Naive thymus-derived CD8-positive, alpha-beta T cell (primary cell): ENCODE measurements at places on chromosomes 6 and 20.
A peak's percentile ranks its signal among the peaks of the same experiment; 100 is the strongest.

GRCh38 chr20:39627765-39628164 is 665.6 kb downstream of the DHX35 start:
- H3K4me3 ChIP-seq = no peak overlapping the region
- no peaks in the 10 kb centered on the region for H3K36me3 ChIP-seq
- peaks cover 8% of the 10 kb centered on the region for H3K27me3 ChIP-seq
- no peak for DNase-seq
- H3K27ac ChIP-seq = no peak overlapping the region

DNA sequence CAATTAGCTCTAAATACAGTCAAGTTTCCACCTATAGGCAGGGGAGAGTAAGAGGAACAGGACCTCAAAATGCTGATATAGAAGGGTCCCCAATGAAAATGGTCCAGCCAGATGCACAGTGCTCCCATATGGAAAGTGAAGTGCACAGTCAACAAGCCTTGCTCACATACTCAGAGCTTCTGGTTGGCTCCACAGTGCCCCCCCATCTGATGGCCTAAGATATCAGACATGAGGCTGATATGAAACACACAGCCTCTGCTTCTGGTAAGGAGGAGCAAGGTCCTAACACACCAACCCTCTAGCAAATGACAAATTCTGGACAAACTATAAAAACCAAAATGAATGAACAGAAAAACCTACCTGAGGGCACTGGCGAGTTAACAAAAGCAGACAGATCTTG is 111.4 kb upstream of the EMILIN3 start:
- H3K4me1 ChIP-seq = peaks cover 29% of the 10 kb centered on the region
- no peaks in the 10 kb centered on the region for H3K27me3 ChIP-seq
- H3K27ac ChIP-seq = peak overlapping the region; percentile 21
- DNase-seq = no peak

DNA sequence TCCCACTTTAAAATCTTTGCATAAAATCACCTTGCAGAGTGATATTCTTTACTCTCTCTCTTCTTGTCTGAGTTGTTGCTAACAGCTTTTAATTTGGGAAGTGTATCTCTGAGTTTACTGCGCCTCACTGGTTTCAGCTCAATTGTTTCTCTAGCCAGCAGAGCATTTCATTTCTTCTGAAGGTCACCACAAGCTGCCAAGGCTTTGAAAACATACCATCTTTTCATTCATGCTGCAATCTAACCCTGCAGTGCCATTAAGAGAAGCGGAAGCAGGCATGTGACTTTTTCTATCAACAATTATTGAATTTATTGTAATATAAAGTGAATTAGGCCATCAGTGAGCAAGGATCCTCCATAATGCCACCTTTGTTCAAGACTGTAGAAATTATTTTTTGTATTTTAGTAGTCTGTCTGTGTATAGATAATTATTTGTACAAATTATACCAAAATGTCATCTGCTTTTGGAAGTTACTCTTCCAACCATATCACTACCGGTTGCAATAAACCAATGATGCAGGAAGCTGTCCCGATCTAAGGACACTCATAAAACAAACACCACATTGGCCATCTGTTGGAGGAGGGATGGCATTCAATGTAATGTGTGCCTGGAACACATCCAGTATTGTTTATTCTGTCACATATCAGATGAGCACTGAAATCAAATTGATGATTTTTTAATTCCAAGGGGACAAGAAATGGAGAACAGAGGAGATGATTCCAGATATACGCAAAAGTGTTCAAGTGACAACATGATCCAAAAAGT is 26.8 kb downstream of the HS3ST5 start:
- H3K4me3 ChIP-seq = no peak overlapping the region
- H3K4me1 ChIP-seq = no peaks in the 10 kb centered on the region
- H3K36me3 ChIP-seq = no peaks in the 10 kb centered on the region
- H3K27me3 ChIP-seq = peaks cover 1% of the 10 kb centered on the region
- DNase-seq = no peak

GRCh38 chr6:44051515-44051914 is 75.7 kb downstream of the MRPL14 start:
- H3K27me3 ChIP-seq = peaks cover 16% of the 10 kb centered on the region
- H3K4me1 ChIP-seq = no peaks in the 10 kb centered on the region
- H3K36me3 ChIP-seq = no peaks in the 10 kb centered on the region
- H3K4me3 ChIP-seq = no peak overlapping the region
- DNase-seq = no peak

DNA sequence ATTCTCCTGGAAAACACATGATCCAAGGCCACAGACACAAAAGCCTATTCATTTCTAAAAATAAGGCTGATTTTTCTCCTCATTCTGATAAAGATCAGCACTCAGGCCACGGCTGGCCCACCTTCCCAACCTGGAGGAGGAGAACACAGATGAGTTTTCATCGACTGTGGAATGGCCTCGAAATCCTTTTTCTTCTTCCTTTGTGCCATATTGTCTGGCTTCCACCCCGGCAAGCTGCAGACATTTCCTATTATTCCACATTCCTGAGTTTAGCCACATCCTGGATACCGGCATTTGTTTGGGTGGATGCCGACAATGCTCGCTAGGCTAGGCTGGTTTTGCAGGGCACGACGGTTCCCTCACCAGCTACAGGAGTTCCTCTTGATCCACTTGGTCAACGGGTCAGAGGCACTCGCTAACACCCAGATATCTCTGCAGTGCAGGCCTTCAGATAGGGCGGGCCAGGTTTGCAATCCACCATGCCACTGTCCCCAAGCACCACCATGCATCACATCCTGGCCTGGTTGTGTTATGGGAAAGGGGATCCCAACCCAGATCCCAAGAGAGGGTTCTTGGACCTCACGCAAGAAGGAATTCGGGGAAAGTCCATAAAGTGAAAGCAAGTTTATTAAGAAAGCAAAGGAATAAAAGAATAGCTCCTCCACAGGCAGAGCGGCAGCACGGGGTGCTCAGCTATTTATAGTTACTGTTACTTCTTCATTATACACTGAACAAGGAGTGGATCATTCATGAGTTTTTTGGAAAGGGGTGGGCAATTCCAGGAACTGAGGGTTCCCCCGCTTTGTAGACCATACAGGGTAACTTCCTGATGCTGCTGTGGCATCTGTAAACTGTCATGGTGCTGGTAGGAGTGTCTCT is 4.2 kb upstream of the CTSZ start:
- peaks cover 39% of the 10 kb centered on the region for H3K4me1 ChIP-seq
- H3K36me3 ChIP-seq = no peaks in the 10 kb centered on the region
- H3K27ac ChIP-seq = no peak overlapping the region
- H3K4me3 ChIP-seq = no peak overlapping the region
- no peak for DNase-seq
- H3K27me3 ChIP-seq = no peaks in the 10 kb centered on the region

DNA sequence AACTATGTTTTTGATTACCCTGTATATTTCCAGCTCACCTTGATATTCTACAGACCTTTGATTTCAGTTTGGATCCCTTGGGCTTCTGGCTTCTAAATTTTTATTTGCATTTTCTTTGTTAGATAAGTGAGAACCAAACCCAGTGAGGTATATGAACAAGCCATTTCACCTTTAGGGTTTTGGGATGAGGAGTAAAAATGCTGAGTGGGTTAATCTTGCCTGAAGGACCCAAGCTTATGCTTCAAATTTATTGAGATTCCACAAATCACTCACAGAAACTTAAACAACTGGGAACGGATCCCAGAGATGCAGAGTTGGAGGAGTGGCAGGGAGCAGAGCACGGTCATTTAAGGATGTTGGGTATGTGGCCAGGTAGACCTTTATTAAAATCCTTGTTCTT is 263.3 kb upstream of the BMP2 start:
- no peak overlapping the region for H3K4me3 ChIP-seq
- H3K27ac ChIP-seq = no peak overlapping the region
- H3K36me3 ChIP-seq = no peaks in the 10 kb centered on the region
- H3K4me1 ChIP-seq = no peaks in the 10 kb centered on the region

DNA sequence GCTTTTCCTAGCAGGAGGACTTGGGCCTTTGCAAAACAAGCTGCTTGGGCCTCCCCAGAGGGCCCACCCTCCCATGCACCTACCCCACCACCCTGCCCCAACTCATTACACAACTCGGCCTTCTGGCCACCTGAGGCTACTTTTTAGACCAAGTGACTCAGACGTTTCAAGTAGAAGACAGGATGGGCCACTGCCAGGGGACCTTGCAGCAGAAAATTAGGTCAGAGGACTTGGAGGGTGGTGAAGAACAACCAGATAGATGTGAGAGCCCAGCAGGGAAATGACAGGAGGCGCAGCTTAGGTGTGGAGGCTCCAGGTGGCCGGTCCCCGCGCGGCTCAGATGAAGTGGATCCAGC is 1.4 kb downstream of the PPP1R3D start:
- H3K36me3 ChIP-seq = peaks cover 2% of the 10 kb centered on the region
- peak overlapping the region; percentile 80 for H3K4me3 ChIP-seq
- no peak for DNase-seq
- H3K27ac ChIP-seq = peak overlapping the region; percentile 76

DNA sequence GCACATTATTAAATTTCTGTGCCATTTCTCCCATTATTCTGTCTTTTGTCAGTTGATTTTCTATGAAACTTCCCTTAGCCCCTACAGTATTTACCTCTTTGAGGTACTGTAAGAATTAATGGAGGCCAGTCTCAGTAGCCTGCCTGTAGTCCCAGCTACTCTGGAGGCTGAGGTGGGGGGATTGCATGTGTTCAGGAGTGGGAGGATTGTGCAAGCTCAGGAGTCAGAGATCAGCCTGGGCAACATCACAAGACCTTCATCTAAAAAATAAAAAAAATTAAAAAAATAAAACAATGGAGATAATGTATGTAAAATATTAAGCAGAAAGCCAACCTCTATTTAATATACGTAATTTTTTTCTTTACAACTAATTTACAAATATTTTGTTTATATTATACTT is 77.8 kb downstream of the OR2B2 start:
- H3K36me3 ChIP-seq = no peaks in the 10 kb centered on the region
- peaks cover 48% of the 10 kb centered on the region for H3K4me1 ChIP-seq
- peak overlapping the region; percentile 14 for H3K27ac ChIP-seq
- no peak for DNase-seq
- H3K4me3 ChIP-seq = no peak overlapping the region
- H3K27me3 ChIP-seq = no peaks in the 10 kb centered on the region

DNA sequence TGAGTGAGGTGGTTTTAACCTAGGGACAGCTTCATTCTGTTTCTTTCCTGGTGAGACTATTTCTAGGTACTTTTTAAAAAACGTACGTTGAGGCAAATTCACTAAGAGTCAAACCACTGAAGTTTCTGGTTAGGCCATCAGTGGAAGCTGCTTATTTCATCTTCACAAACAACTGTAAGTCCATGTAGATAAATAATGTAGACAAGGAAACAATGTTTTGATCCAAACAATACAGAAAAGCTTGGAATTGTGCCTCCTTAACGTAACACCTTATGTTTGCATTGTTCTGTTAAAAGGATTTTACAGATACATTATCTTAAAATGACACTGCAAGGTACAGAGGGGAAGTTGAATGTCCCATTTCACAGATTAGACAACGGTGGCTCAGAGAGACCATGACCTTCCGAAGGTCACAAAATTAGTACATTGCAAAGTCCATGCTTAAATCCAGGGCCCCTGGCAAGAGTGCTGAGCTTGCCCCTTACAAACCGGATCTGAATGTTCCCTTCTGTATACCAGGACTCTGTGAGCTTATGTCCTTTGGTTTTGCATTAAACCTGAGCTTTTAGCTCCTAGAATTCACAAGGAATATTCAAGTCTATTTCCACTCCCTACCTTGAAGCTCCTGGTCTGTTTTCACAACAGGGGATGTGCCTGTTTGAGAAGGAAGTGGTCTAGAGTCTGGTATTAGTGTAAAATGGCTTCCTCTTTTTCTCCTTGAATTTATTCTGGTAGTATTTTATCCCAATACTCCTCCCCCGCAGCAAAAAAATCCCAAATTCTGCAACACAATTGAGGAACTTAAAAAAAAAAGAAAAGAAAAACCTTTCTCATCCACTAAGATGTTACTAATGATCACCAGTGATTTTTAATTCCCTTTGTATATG is 28.9 kb upstream of the ZNF217 start:
- peak overlapping the region; percentile 80 for H3K4me3 ChIP-seq
- peaks cover 12% of the 10 kb centered on the region for H3K4me1 ChIP-seq
- no peaks in the 10 kb centered on the region for H3K27me3 ChIP-seq

GRCh38 chr6:90184334-90185298 is 112.0 kb downstream of the BACH2 start:
- H3K36me3 ChIP-seq = no peaks in the 10 kb centered on the region
- H3K4me3 ChIP-seq = peak overlapping the region; percentile 68
- H3K4me1 ChIP-seq = peaks cover 76% of the 10 kb centered on the region
- no peaks in the 10 kb centered on the region for H3K27me3 ChIP-seq

- no peaks in the 10 kb centered on the region for H3K27me3 ChIP-seq
- no peak for DNase-seq
- peaks cover 11% of the 10 kb centered on the region for H3K4me1 ChIP-seq
- peak overlapping the region; percentile 28 for H3K27ac ChIP-seq
- peak overlapping the region; percentile 11 for H3K4me3 ChIP-seq
These were observed 330.0 kb downstream of the ZFAND3 start for GRCh38 chr6:38149531-38149930.

DNA sequence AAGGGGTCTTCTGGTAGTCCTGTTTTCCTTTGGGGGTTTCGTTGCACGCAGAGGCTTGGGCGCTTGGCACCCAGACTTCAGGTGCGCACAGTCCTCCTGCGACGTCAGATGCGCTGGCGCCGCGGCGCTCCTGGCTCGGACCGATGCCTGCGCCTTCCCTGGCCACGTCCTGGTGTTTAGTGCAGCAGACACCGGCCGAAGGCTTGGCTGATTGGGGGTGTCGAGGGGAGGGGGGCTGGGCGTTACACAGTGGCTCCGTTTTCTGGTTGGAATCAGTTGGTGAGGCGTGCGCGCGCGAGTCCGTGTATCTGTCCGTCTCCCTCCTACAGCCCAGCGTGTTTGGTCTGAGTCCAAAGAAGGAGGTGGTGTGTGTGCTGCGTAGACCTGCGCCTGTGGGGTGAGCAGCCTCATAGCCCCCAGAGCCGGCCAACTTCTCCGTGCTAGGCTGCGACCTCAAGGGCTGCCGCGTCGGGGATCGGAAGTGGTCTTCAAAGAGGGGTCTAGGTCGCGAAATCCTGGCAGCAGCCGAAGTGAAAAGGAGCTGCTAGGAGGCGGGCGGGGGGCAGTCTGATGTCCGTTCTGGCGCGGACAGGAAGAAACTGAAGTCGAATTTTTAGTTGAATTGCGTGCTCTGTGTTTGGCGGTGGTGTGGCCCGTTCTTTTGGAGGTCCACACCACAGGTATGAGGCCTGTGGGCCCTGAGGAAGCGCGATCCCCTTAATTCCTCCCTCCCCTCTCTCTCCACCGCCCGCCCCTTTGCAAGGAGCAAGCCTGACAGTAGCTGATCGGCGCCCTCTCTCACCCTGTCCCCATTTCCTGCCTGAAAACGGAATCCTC is 1.5 kb downstream of the SYNDIG1 start:
- H3K27ac ChIP-seq = no peak overlapping the region
- no peak for DNase-seq
- H3K36me3 ChIP-seq = no peaks in the 10 kb centered on the region
- H3K4me1 ChIP-seq = peaks cover 12% of the 10 kb centered on the region
- H3K4me3 ChIP-seq = peak overlapping the region; percentile 69

GRCh38 chr20:6533761-6534479 is 233.6 kb upstream of the BMP2 start:
- H3K4me1 ChIP-seq = no peaks in the 10 kb centered on the region
- H3K27ac ChIP-seq = no peak overlapping the region
- no peak for DNase-seq

GRCh38 chr20:50565383-50565782 is 55.2 kb downstream of the PTPN1 start:
- H3K27me3 ChIP-seq = no peaks in the 10 kb centered on the region
- H3K4me3 ChIP-seq = no peak overlapping the region
- H3K27ac ChIP-seq = peak overlapping the region; percentile 58
- DNase-seq = no peak
- H3K4me1 ChIP-seq = peaks cover 61% of the 10 kb centered on the region
